ENCODE measurements at places on chromosomes 3 and 15.

- no peak for DNase-seq
These were observed 408.2 kb upstream of the TGFBR2 start for GRCh38 chr3:30198162-30198561.

- DNase-seq, result no peak
These were observed 17.1 kb upstream of the EPB42 start for GRCh38 chr15:43237842-43238470.

DNA sequence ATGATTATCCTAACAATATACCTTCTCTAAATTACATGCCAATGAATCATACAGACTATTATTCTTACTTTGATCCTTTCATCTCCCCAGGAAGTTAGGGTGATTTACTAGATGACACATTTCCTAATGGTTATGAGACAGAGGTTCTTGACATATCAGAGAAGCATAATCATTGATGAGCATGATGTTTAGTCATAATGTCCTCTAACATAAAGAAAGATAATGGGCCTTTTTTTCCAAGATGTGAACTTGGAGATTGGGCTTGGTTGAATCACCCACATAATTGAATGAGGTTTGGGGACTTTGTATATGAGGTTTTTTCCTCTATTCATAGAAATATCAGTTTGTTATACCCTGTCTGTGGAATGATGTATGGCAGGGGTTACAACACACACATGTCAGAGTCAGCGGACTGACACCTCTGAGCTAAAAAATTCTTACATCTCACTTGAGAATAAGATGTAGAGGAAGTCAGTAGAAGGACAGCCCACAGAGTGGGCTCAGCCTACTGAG is 69.7 kb upstream of the DCBLD2 start:
- DNase-seq, result no peak

DNA sequence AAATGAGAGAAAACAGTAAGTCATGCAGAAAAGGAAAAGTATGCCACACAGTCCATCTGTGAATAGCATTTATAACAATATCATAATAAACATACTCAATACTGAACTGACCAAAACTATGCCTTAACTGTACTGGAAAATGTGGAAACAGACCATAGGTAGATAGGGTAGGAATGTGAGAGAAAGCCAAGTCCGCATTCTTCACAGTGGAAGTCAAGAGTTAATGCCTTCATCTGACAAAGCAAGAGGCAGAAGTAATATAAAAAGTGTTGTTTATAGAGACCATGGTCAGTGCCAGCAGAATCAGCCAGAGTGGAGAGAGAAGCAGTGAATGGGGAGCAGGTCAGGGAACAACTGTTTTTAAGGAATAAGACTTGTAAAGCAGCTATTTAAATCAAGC is 52.3 kb downstream of the KBTBD12 start:
- DNase-seq, result no peak

- DNase-seq, result peak; percentile 24
These were observed 3.0 kb downstream of the BBX start for GRCh38 chr3:107525644-107526305.

- no peak for DNase-seq
These were observed 45.6 kb downstream of the CDAN1 start for GRCh38 chr15:42691308-42691707.

- no peak for DNase-seq
These were observed 20.7 kb upstream of the PPP2R3A start for GRCh38 chr3:135944831-135945230.

- peak; percentile 90 for DNase-seq
These were observed at the start of gene KPNA1 for GRCh38 chr3:122514123-122515019. TSS of gene KPNA1 (minus strand) at chr3:122514939. CDS start at chr3:122496565, 18,374 bp downstream.

DNA sequence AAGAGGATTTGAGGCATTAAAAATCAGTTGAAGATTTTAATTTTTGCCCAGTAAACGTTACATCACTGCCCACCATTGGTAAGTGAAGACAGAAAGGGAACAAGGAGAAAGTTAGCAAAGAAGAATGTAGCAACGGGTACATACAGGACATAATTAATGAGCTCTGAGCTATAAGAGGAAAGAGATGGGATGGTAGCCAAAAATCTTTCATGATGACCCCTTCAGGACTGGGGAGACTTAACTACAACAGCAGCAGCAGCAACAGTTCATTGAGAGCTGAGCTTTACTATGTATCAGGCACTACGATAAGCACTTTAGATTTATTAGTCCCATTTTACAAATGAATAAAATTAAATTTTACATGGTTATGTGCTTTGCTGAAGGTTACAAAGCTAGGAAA is 18.4 kb downstream of the EMC4 start:
- no peak for DNase-seq

DNA sequence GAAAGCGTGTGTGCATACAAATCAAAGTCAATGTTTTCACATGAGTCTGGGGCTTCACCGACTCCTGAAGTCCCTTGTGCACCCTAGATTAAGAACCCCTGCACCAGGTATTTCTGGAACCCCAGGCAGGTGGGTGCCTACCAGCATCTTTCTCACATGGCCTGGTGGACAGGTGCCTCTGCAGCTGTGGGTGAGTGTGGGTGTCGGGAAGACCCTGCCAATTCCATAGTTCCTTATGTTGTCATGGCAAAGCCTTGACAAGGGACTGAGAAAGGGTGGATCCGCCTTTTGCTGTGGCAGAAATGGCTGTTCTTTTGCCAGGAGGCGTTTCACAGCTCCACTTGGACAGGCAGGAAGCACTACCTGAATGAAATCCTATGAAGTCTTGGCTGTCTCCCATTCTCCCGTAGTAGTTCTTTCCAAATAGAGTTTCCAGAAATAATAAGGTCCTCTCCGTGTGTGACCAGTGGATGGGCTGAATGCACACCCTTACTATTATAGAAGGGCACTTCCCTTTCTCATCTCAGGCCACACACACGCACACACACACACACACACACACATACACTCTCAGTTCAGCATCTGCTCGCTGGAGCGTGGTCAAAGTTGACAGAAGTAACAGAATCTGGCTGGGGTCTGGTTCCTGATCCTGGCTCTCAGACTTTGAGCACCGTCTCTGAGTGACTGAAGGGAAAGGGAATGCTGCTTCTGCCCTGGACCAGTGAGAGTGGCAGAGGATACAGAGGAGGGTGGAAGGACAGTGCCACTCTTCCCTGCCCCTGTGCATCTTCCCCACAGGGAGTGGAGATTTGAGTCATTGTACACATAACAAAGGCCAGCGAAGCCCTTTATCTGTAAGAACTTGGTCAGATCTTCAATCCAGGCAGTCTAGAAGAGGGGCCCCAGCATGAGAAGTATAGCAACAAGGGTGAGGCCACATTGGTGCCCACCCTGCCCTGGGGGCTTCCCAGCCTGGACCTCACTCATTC is 38.7 kb downstream of the PDIA5 start:
- DNase-seq, result no peak

DNA sequence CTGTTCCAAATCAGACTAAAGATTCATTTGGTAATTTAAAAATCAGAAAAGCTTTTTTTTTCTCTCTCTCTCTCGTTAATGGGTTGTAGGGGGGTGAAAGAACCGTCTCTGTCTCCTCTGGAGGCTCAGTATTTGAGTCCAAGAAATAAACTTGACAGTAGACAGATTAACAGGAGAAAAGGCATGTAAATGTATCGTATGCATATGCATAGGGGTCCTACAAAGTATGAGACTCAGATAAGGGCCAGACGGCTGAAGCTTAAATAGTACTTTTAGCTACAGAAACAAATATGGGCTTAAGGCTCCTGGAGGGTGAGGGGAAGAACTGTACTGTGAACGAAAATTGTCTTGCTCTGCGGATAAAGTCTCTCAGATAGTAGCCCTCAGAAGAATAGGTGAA is 42.4 kb downstream of the PIK3CA start:
- DNase-seq, result no peak

GRCh38 chr15:88302373-88302772 is 45.8 kb upstream of the NTRK3 start:
- no peak for DNase-seq

- DNase-seq, result no peak
These were observed 144.3 kb downstream of the STAC start for GRCh38 chr3:36524560-36524959.

DNA sequence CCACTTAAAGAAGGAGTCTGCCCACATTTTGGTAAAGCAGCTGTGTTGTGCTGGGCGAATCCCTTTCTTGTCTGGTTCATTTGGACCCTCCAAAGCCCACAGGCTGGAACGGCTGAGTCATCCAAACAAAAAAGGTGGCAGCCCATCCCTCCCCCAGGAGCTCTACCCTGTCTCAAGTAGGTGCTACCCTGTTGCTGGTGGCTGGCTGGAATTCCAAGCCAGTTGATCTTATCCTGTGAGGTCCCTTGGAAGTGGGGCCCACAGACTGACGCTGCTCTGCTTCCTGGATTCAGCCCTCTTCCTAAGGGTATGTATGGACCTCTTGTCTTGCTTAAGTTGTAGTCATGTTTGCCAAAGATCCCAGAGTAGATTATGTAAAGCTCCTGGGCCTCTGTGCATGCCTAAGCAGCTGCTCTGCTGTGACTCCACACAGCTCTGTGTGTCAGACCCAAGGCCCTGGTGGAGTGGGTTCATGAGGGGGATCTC is 44.5 kb downstream of the CCR1 start:
- no peak for DNase-seq

DNA sequence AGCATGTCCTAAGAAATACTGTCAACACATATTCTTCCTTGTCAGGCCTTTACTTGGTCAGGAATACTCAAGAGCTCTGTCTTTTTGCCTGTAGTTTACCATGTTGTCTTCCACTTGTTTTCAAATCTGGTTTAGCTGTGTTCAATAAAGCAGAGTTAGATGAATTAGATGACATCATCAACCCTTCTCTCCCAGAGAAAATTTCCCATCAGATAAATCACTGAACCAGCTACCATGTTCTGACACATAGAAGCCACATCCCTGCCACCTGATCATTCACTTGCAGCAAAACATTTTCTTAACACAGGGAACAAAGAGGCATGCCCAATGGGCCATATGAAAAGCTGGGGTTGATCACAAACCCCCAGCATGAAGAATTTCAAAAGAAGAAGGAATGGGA is 42.1 kb downstream of the TERC start:
- no peak for DNase-seq

DNA sequence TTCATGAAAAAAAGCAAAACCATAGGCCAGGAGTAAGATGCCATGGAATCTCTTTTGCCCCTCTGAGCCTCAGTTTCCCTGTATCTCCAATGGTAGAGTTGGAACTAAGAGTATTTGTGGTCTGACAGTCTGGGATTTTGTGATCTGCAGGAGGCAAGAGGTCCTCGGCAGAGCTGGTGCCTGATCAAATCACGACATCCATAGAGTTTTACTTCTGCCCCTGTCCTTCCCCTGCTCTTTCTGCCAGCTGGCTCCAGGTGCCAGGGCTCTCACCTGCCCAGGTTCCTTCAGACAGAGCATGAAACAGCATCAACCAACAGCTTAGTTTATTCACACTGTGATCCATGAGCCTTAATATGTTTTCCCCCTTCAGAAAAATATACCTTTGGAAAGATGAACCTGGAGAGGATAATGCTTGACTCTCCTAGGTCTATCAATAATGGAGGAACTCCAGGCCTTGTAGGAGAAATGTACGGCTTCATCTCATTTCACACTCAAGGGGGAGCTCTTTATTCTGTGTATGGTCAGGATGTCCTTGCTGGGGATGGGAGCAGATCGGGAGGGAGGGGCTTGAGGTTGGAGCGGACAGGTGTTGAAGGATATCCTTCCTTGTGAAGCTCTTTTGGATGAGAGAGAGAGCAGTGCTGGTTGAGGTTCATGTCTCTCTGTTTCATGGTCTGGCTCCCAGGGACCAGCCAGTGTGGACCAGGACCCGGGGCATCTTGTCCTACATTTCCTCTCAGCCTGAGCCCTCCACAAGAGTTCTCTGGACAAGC is 309.9 kb downstream of the RPLP1 start:
- DNase-seq, result no peak

GRCh38 chr15:49037546-49037940 is 8.7 kb downstream of the SECISBP2L start:
- no peak for DNase-seq

DNA sequence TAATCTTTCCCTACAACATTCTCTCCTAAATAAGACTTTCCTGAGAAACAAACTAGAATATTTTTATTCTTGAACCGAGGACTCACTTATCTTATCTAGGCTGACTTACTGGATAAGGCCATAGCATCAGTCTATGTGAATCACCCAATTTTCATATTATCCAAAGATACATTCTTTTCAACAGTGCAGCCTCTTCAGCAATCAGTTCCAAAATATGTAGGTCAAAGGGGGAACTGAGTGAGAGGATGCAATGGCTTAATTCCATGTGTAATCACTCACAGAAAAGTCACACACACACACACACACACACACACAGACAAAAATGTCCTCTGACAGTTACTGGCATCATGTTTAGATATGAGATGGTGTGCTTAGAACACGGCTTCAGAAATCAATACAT is 31.5 kb upstream of the MECOM start:
- DNase-seq, result no peak

- DNase-seq, result no peak
These were observed 2.7 kb upstream of the LMAN1L start for GRCh38 chr15:74809956-74810355.

DNA sequence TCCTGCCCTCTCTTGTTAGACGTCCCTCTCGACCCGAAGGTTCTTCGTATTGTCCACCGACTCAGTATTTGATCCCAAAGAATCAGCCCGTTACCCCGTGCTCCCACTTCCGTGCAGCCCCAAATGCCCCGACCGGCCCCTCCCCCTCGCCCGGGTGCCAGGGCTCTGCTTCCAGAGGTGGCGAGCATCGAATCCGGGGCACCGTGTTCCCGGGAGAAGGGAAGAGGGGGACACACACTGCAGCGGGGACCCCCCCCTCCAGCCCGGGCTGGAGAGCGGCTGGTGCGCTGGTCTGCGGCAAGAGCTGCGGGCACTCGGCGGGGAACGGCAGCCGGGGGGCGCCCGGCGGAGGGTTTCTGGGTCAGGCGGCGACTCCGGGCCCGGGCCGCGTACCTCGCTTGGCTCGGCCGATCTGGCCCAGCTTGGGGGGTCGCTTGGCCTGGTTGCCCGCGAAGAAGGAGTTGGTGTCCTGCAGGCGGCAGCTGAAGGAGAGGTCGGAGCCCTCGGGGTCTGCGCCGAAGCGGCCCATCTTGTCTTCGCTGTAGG is 556 bp downstream of the CAMK2N2 start:
- DNase-seq, result no peak

GRCh38 chr3:99846477-99847160 is 29.0 kb downstream of the CMSS1 start:
- DNase-seq, result no peak

- no peak for DNase-seq
These were observed 31.3 kb upstream of the ARHGEF3 start for GRCh38 chr3:56833022-56833421.
